Temporal lobe (tissue), 4 donors: ENCODE measurements at places on chromosomes 7 and 10. TPM values are rescaled to one million over a fixed set of nuclear protein-coding genes. Genes with fewer than 3 reads are reported as not detected.

TRIM74 gene
- 0.25 TPM for total RNA-seq

HMX2 gene
- total RNA-seq = not detected

EGR2 gene
- total RNA-seq = 0.74 TPM

TRIL gene
- 13.0 TPM for total RNA-seq

ITPRID1 gene
- total RNA-seq = 1.5 TPM

CDK1 gene
- 14.3 TPM for total RNA-seq

CHN2 gene
- 69.3 TPM for total RNA-seq

SLC18A3 gene
- total RNA-seq = not detected

C10orf143 gene
- total RNA-seq = 0.25 TPM

PTF1A gene
- total RNA-seq = not detected

ELN gene
- total RNA-seq = 11.3 TPM

HABP2 gene
- total RNA-seq = under 0.01 TPM

MEST gene
- total RNA-seq = 68.1 TPM

SEPTIN7 gene
- 210 TPM for total RNA-seq

PLXNA4 gene
- 89.2 TPM for total RNA-seq

KLF14 gene
- total RNA-seq = not detected

NCF1 gene
- not detected for total RNA-seq

LIPK gene
- not detected for total RNA-seq

PNLIPRP3 gene
- not detected for total RNA-seq

LEP gene
- not detected for total RNA-seq

GRM8 gene
- 2.2 TPM for total RNA-seq

CYP26C1 gene
- total RNA-seq = 0.25 TPM

AP1S1 gene
- total RNA-seq = 96.1 TPM

WEE2 gene
- 0.49 TPM for total RNA-seq

PRR15 gene
- 0.25 TPM for total RNA-seq

ABCB4 gene
- 0.74 TPM for total RNA-seq

MSMB gene
- total RNA-seq = not detected

DNAH11 gene
- total RNA-seq = 3.2 TPM

TMEM176A gene
- total RNA-seq = 0.49 TPM

MACC1 gene
- 0.25 TPM for total RNA-seq

PGAM2 gene
- 1.7 TPM for total RNA-seq

CPA2 gene
- not detected for total RNA-seq

AP5Z1 gene
- 9.3 TPM for total RNA-seq

C7orf57 gene
- 1.2 TPM for total RNA-seq

C7orf33 gene
- total RNA-seq = not detected

INSYN2A gene
- total RNA-seq = 7.4 TPM

NUP42 gene
- total RNA-seq = 55.6 TPM

TMEM196 gene
- total RNA-seq = 12.0 TPM

ZNF775 gene
- total RNA-seq = 9.3 TPM

CASTOR2 gene
- total RNA-seq = 33.9 TPM

BMI1 gene
- total RNA-seq = 90.7 TPM

NPSR1 gene
- total RNA-seq = not detected

ADAMTS14 gene
- total RNA-seq = 0.74 TPM

GRID2IP gene
- total RNA-seq = 0.74 TPM

NKX2-3 gene
- under 0.01 TPM for total RNA-seq

GSTO2 gene
- total RNA-seq = 1.7 TPM
